ENCODE measurements at places on chromosomes 6 and 20.

DNA sequence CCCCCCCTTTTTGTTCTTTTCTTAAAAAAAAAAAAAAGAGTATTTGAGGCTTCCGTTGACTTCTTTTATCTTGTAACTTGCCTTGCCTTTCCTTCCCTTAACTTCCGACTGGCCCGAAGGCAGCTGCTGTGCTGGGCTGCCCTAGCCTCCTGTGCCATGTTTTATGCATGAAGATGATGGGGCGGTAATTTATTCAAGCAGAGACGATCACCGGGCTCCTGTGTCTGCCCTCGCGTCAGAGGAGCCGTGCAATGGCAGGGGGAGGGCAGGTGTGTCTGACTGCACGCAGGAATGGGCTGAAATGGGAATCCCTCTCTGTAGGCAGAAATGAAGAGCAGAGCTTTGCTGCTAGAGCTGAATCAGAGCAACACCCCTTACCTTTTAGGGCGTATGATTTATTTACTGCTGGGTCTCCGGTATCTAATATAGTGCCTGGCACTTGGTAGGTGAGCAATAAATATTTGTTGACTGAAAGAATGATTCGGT lies 106.3 kb upstream of the RIPOR2 start:
- DNase-seq: no peak

GRCh38 chr20:32052778-32053362 lies 828 bp downstream of the HCK start:
- no peak for DNase-seq

- DNase-seq: no peak
Measured at GRCh38 chr20:59163631-59164530, at the start of gene ZNF831. TSS of gene ZNF831 (plus strand) at chr20:59163821. CDS start at chr20:59191020, 27,199 bp downstream.

DNA sequence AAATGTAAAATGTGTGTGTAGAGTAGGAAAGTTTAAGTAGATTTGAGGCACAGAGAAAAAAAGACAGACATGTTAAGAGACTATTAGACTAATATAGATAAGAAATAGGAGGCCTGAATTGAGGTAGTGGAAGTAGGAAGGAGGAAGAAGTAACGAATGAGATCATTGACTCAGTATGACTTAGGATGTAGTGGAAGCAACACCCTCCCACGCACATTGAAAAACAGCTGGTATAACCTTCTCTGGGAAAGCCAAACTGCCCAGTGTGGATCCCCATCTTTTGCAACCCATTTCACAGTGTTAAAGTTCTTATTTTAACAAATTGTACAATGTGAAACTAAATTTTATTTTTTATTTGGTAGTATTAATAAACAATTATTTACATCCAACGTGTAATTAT lies 89.1 kb downstream of the GRIK2 start:
- no peak for DNase-seq

DNA sequence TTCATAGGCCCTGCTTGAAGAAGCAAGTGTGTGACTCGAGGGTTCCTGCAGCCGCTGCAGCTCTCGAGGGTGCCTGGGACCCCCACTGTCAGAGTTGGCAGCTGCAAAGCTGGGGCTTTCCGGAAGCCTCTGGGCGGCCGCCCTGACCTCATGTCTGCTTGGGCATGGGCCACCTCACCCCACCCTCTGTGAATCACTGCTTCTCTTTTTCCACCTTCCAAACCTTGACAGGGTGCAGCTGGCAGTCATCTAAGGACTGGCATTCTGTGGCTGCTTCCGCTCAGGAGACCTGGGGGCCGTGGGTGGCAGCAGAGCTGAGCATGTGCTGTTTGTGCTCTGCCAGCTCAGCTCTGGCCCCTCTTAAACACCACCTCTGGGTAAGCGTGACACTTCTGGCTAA lies 32.0 kb downstream of the ERMARD start:
- DNase-seq: no peak

DNA sequence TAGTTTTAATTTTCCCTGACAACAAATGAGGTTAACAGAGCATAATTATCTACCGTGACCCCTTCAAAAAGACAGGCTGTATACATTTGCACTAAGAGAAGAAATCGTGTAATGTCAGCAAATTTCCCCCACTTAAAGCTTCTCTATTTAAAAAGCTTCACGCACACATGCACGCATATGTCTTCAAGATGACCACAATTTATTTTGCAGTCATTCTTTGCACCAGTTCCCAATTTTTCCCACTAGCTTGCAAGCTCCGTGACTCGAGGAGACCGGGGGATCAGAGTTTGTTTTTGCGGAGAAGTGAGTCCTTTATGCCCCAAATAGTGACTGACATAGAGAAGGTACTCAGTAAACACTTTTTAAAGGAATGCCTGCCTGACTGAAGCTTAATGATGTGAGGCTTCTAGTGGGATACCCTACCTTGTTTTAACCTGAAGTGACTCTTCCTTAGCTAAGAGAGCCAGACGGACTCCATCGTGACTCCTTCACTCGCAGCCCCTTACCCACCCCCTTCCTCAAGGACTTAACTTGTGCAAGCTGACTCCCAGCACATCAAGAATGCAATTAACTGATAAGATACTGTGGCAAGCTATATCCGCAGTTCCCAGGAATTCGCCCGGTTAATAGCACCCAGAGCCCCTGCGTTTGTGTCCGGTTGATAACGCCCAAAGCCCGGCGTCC lies 9.3 kb upstream of the NQO2 start:
- no peak for DNase-seq

- DNase-seq: no peak
Measured at GRCh38 chr6:81491454-81492101, 260.9 kb downstream of the TENT5A start.

DNA sequence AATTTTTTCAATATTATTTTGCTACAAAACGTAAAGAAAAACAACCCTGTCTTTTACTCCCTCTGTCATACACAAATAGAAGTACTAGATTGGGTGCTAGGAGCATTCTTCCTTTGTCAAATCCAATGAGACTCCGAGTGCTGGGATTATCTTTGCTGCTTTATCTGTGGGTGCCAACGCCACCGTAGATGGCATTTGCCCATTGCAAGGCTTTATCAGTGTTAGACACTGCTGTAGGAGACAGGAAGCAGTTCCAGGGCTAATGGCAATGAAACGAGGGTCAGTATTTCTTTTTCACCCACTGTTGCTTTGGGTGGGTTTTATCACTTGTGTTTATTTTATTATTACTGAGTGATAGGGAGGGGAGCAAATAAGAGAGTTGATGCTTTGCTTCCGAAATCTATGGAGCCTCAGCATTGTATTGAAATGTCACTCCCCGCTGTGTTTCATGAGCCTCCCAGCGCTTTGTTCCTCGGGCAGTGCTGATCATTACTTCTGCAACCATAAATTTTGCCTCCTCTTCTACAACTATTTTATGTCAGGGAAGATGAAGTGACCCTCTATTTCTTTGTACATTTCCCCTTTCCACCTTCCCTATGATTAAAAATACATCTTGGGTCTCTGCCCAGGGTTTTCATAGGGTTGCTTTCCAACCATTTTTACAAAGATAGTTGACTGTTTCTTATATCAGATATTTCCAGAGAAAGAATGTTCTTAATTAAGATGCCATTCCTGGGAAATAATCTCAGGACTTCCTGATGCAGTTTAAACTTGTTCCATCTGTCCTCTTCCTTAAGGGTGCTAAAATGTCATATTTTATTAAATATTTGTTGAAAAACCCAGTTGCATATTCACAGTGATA lies 86.7 kb upstream of the LAMP5 start:
- DNase-seq: no peak

GRCh38 chr6:97717086-97717485 lies 434.1 kb upstream of the MMS22L start:
- no peak for DNase-seq

DNA sequence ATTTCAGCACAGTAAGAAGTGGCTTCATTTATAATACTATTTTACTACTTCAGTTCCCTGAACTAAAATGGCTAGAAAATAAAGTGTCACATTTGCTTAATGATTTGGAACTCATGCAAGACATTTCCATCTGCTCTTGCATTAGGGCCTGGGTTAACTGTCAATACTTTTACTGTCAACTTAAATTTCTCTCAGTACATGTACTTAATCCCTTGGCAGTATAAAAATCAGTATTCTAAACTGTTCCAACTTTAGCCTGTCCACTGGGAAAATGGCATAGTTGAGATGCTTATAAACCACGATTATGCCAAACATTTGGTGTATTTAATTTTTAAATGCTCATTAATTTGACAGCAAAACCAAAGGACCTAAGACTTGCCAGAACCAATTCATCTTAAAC lies 154.5 kb downstream of the ASCC3 start:
- no peak for DNase-seq

GRCh38 chr20:9140162-9140760 lies 71.4 kb downstream of the PLCB4 start:
- DNase-seq: no peak

GRCh38 chr6:39266782-39267355 lies 37.6 kb upstream of the KCNK5 start:
- no peak for DNase-seq

DNA sequence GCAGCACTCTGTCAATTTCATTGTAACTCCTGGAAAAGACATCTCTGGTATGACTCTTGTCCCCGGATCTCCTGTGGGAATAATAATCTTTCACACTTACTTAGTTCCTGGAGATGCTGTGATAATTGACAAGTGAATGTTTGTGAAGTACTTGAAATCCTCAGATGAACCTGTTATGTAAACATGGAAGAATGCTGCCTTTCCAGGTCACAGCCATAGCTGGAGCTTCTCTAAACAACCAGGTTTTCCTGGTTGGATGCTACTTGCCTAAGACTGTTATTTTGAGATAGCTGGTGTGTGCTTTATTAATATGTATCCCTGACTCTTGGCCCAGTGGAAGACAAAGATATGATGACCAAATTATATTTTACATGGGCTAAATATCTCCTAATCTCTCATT lies 228.6 kb downstream of the KCNQ5 start:
- no peak for DNase-seq

- DNase-seq: no peak
Measured at GRCh38 chr6:167000759-167001158, 1.6 kb downstream of the CEP43 start.

DNA sequence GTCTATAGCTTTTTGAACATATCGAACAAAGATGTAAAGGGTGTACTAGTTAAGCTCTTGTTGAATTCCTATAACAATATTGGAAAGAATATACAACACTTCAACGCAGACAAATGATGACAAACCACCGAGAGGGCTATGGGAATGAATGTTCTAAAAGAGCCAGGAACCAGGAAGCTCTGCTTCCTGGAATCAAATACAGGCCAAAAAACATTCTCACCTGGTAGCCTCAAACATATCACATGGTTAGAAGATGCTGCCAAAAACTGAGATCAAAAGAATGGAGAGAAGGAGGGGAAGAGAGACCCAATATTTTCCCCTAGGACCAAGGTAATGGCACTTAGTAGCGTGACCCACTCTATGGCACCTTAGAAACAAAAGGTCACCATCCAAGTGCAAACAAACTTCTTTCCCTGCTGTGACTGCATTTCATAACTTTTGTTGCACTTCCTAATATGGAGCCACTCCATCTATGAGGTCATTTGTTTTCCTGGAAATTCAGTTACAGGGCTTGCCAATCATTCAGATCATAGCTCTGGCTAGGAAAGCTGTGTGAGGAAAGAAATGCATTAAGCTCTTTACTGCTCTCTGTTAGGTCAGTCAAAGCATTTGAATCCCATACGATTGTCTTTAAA lies 199.2 kb upstream of the NT5E start:
- DNase-seq: no peak

DNA sequence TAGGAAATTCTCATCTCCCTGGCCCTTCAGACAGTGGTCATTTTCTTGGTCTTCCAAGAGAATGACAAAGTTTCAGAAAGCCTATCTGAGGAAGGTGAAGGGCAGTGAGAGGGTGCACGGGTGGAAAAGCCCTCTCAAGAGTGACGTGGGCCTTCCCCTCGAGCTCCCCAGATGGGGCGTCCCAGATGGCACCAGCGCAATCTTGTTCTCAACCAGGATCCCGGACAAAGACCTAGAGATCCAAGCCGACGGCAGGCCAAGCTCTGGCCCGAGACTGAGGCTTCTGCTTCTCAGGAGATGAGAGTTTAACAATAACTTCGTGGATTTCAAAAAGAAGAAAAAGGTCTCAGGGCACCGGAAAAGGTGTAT lies 797 bp upstream of the ZNF133 start:
- no peak for DNase-seq

DNA sequence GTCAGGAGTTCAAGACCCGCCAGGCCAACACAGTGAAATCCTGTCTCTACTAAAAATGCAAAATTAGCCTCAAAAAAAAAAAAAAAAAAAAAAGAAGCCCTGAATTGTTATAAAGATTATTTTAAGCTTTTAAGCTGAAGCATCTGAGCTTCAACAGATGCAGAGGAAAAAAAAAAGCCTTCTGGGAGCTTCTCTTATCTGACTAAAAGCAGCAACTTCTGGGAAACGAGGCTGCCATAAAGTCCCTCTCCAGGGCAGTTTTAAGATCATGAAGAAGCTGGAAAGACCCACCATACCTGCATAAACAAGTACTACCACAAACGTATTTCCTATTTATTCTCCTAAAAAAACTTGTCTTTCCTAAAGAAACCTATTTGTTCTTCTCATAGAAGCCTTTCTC lies 3.6 kb downstream of the SERINC3 start:
- DNase-seq: no peak

Data from esophagus squamous epithelium (tissue), 5 donors.